ENCODE measurements at places on chromosomes 1 and 21.

GRCh38 chr1:151834239-151834638 is 2.6 kb upstream of the RORC start:
- no peak for DNase-seq

- DNase-seq: no peak
Observed at GRCh38 chr21:33296156-33296555, 28.6 kb upstream of the IFNAR1 start.

DNA sequence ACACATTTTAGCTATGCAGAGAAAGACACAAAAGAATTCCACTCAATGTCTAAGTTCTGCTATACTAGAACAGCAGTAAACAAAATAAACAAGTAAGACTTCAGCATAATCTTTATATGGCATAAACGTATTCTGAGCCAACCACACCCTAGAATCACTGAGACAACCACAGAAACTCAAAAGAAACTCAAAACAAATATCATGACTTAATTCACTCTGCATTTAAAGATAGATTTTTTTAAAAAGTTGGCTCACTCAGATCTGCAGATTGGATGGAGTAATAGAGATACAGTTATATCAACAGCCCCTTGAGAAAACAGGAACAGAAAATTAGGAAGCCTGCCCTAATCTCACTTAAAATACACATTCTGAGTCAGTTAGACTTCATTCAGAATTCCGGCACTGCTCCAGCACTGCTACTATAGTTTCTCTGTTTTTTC is 95.0 kb downstream of the COL24A1 start:
- peak; percentile 1 for DNase-seq

- no peak for DNase-seq
Observed at GRCh38 chr21:45906196-45906805, 75.3 kb upstream of the COL6A1 start.

Data from Kasumi-1 (cell line).